CD4-positive, CD25-positive, alpha-beta regulatory T cell (primary cell): ENCODE measurements at places on chromosomes 7 and 10. TPM values are rescaled to one million over a fixed set of nuclear protein-coding genes. Genes with fewer than 3 reads are reported as not detected.
A peak's percentile ranks its signal among the peaks of the same experiment; 100 is the strongest.

AMPH gene
- total RNA-seq: not detected

GRCh38 chr7:30596014-30596641, 1.4 kb downstream of the GARS1 start:
- DNase-seq: peak; percentile 12

- DNase-seq: no peak
These were observed 7.7 kb downstream of the ACSM6 start for GRCh38 chr10:95201736-95202135.

DNA sequence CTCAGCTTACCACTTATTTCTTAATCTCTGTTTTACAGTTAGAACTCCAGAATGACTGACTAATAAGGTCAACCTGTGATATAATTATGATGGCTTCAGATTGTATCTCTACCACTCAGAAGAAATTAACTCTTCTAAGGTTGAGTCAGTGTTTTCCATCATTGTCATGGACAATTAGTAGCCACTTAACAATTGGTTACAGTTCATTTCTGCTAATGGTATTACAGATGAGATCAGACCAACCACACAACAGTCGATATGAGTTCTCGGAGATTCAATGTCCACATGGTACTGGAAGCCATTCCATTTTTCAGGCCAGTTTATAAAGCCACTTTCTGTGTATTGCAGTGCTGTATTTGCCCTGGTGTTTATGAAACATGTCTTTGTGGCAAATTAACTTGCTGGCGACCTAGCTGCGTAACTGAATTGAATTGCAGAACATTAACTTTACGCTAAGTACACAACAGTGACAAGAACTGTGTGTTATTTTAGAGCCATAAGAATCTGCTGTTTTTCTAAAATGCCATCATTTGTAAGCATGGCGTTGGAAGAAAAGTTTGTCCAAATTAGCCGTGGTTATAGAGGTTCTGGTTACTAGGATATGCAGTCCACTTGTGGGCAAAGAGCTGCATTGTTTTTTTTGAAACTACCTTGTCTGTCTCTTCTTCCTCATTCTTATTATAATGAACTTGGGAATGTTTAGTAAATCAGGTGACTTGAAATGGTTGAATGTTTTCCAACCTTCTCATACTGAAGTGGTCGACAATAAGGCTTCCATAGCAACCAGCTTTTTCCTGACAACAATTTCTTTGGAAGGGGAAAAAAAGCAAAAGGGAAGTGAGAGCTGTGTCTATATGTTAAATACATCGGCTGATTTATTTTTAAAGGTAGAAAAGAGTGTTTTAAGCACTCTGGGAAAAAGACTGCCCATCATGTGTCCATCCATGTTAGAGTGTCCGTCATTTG, 76.4 kb downstream of the CELF2 start:
- DNase-seq: no peak

- DNase-seq: peak; percentile 39
These were observed 367.7 kb upstream of the SEMA3D start for GRCh38 chr7:85554236-85555178.

PPP2R2D gene
- total RNA-seq: 41.8 TPM

- peak; percentile 74 for DNase-seq
These were observed 200.3 kb downstream of the PRPF18 start for GRCh38 chr10:13787015-13787421.

DNA sequence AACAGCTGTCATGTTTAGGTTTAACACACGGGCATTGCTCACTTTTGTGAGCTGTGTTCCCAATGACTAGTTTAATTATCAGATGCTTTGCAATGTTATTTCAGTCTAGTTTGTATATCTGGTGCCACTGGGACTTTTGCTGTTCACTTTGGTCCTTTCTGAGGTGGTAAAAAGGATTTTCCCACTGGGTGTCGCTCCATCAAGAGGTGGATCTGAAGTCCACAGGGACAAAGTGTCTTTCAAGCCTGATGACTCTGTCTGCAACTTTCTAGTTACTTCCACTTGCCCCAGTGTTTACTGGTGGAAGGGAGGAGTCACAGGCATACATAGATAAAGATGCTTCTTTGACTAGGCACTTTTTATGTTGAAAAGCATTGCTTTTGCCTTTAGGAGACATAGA, 242.2 kb downstream of the HGF start:
- no peak for DNase-seq

- DNase-seq: peak; percentile 84
These were observed at the start of gene RRP12 for GRCh38 chr10:97400665-97401454. Gene RRP12, minus strand, starts transcription at chr10:97401340. Its CDS starts 109 bp downstream, at chr10:97401231.

DNA sequence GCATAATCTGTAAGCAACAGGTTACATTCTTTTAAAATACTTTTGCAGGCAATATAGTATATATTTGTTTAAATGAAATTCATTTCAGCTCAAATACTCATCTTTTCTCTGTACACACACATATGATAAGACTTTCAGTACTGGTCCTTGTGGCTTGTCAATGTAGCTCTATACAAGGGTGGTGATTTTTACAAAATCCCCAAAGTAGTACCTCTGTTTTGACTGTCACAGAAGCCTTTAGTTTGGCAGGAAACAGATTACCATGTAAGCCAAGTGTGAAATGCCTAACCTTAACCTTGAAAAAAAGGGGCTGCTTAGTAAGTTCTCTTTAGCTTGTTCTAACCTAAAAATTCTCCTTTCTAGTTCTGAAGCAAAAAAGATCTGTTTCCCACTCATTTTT, 87.9 kb downstream of the KCND2 start:
- DNase-seq: no peak

DNA sequence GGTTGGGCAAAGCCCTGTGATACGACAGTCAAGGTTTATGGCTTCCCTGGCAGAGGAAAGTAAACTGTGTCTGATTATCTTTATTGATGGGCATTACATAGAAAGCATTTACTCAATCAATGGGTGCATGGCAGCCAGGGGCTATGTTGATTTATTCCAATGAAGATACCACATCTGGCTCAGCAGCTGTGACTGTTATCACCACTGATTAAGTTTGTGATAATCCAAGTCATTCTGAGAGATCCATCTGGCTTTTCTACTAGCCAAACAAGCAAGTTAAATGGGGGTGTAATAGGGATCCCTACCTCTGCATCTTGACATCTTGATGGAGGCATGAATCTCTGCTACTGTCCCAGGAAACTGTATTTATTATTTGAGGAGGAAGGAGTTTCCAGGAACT, 86.7 kb downstream of the KLF6 start:
- DNase-seq: no peak

DNA sequence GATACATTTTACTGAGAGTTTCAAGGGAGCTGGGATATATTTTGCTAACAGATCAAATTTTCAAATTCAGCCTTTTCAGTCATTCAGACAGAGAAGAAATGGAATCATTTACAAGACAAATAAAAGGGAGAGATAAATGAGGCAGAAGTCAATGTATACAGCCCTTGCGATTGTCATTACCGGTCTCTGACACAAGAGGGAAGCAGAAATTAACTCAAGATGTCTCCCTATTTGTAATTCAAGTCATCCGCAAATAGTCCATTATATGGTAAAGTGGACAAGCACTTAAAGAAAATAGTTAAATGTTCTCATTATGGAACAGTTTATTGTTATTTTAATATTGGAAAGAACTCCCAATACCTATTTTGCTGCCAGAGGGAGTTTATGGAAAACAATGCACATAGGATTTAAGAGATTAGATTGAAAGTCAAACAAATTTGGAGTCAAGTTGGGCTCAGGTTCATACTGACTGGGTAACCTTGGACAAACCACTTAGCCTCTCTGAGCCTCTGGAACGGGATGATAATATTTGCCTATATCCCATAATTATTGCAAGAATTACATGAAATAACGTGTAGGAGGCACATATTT, 89.3 kb upstream of the PRKCQ start:
- DNase-seq: peak; percentile 22

- no peak for DNase-seq
These were observed 133.6 kb upstream of the PRKCQ start for GRCh38 chr10:6713716-6714115.

- no peak for DNase-seq
These were observed 73.2 kb downstream of the RHOBTB1 start for GRCh38 chr10:60870803-60871202.

DNA sequence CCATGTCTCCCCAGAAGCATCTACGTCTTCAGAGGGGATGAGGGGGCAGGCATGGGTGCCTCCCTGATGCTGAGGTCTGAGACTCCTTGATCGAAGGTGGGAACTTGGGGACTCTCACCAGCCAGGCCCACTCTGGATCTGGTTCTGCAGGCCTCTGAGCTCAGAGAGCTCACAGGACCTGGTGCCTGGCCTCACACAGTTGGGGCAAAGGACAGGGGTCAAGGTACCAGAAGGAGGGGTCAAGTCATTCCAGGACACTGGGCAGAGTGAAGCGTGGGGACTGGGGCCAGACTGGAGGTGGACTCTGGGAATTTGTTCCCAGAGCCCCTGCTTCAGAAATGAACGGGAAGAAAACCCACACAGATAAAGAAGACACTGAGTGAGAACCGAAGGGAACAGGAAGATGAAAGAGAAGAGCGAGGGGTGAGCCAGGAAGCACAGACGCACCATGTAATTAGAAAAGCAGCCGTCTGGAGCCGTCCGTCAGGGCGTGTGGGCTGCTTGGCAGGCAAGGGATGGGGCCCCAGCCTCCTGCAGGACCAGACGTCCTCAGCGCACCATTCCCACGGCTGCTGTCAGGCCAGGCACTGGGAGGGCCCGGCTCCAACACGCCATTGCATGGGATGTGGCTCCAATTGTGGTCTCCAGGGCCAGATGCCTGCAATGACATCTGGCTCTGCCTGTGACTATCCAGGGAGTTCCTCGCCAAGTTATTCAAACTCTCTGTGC, 47.7 kb downstream of the ZCCHC24 start:
- DNase-seq: no peak

GNAT3 gene
- total RNA-seq: not detected

HMX3 gene
- not detected for total RNA-seq

GRCh38 chr10:87703771-87704170, 44.1 kb downstream of the PAPSS2 start:
- DNase-seq: no peak

CHST15 gene
- 0.22 TPM for total RNA-seq

EFCAB10 gene
- total RNA-seq: 0.86 TPM

DNA sequence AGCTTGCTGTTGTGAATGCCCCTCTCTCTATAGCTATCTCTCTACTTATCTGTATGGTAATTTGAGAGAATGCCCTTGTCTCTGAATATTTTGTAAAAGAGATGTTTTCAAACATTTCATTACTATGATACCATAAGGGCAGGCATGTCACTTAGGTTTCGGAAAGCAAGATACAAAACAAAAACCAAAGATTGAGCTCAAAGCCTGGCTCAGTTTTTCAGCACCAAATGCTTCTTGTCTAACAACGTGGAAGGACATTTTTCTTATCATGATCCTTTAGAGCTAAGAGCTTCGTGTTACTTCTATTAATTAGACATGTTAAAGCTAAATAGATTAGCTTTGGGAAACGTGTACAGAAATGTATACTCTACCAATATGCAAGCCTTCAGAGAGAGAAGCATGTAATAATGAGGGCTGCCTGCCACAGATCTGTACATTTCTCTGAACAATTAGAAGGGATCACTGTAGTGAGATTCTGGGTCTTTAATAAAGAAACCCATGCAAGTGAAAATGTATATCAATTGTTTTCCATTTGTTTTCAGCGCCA, 148.9 kb downstream of the ARID5B start:
- DNase-seq: peak; percentile 72

DNA sequence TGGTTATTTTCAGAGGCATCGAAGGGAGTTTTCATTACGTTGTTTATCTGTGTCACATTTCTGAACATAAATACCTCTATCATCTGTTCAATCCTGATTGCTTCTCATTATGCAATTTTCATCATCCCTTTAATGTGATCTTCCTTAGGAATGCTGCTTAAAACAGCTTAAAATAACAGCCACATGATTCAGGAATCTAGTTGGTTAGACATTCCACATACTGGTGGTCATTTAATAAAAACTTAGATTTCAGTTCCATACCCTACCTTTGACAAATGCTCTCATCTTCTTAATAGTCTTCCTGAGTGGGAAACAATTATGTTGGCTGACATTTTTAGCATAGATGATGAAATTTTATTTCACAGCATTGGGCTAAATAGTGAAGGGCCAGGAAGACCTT, 191.3 kb upstream of the CDCA7L start:
- no peak for DNase-seq

DNA sequence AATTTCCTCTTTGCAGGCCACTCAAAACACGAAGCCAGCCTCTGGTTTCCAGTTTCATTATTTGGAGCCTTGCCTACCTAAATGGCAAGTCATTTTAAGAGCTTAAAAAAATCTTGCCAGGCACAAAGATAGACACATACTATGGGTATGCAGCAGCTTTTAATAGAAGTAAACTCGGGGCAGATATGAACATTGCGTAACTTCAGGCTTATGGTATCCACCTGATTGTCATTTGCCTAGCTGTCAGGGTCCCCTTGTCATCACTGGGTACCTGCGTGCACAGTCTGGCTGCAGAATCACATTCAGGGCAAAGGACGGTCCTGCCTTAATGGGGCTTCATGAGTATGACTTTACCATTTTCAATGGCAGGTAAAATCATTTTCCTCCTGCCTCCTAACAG, 466.1 kb upstream of the NRP1 start:
- no peak for DNase-seq
